ENCODE measurements at places on chromosomes 11 and 22.

DNA sequence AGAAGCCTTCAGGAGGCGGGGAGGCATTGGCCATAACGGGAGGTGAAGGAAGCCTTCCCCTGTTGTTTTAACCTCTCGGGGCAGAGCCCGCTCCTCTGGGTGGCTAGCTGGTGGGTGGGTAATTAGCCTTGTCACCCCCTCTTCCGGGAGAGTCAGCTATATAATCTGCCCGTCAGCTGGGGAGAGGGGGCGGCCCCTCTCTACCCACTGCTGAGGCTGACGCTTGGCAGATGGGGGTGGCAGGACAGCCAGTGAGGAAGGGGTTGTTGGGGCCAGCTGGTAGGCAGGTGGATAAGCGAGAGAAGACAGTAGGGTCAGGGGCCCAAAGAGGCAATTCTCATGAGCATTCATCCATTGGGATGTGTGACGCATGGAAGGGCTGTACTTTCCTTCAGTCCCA is 33.0 kb upstream of the SYT7 start:
- DNase-seq = no peak

DNA sequence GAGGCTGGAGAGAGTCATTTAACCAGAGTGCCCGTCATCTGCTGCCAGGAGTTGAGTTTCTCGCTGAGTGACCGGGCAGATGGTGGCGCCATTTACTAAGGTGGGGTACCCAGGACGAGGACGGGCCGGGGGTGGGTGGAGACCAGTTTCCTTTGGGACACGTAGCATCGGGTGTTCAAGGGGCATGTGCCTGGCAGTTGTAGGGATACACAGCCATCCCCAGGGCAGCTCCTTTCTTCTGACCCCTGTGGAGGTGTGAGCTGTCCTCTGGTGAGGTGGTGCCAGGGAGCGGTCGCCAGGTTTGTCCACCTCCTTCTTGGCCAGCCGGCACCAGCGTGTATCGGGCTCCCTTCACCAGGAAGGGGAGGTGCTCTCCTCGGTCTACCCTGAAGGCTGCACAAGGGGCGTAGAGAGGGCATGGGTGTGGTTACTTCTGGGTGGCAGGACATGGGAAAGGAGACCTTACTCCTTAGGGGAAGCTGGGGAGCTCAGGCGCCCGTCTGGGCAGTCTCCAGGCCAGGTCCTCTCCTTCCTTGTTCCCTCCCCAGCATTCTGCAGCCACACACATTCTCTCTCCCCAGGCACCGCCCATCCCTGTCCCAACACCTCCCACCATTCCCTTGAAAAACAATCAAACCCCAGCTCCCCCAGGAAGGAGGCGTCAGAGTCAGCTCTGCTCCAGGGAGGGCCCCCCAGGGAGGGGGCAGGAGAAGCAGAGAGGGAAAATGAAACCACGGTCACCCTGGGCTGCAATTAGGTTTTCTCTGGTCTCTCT is 10.3 kb upstream of the MB start:
- peak; percentile 98 for DNase-seq

DNA sequence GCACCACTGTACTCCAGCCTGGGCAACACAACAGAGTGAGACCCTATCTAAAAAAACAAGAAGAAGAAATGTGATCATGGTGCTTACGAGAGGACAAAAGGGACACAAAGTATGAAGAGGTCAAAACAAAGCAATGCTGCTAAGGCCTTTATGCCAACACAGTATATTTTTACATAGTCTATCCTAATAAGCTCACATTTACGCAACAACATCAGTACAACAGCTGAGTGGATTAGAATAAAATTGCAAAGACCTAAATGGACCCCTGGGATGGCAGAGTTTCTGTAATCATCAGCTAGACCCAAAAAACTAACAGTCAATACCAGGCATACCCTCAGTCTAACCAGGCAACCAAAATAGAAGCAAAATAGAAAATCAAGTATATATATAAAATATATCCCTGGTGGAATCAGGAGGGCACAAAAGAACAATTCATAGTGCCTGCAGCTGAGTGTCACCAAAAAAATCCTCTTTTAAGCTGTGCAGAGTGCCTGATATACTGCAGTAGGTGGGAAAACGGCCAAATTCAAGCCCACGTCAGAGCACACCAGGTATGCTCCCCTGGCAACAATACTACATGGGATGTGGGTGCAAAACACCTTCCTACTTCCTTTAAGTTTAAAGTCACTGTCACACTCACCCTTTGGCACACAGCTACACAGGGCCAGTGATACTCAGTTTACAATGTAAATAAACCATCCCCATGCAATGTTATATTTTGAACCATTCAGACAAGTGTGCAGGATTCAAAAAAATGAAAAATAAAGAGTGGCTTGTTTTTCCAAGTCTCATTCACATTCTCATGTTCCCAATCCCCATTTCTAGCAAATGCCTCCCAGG is 57.8 kb downstream of the RBFOX2 start:
- no peak for DNase-seq

GRCh38 chr11:80330264-80330663 is 889.4 kb upstream of the TENM4 start:
- peak; percentile 51 for DNase-seq

- DNase-seq = no peak
Measured at GRCh38 chr11:64921384-64921783, 3.1 kb upstream of the PPP2R5B start.

DNA sequence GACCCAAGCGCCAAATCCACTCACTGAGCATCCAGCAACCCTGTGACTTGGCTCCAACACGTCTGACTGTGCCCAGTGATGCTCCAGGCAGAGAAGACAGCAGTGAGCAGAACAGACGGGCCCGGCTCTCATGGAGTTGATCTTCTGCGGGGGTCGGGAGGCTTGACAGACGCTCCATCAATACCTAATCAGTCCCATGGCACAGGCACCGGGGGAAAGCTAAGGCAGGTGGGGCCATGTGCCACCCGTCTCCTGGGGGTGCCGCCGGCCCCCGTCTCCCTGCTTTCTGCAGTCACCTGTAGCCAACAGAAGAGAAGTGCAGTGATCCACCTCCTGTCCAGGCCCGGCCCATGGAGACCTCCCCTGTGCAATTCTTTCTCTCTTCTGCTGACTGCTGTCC is 47.5 kb downstream of the LINC01488 start:
- DNase-seq = no peak

DNA sequence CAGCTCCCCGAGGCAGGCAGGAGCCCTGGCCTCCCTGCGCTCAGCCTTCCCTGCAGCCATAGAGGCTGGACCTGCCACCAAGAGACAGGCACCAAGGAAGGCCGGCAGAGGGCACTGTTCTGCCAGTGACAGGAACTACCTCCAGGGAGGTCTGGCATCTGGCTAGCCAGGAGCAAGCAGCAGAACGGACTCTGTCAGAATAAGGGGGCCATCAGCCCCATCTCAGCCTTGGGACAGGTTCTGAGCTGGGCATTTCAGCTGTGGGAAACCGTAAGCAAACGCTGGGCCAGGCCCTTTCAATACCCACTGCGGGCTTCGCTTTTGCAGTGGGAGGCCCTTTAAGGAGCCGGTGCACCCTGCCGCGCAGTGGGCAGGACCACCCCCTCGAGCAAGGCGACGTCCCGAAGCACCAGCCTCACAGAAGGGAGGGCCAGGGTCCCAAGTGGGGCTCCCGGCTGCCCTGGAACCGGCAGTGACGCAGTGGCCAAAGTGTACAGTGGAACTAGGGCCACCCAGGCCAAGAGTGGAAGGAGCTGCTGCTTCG is 18.2 kb downstream of the IFT27 start:
- peak; percentile 68 for DNase-seq

- peak; percentile 75 for DNase-seq
Measured at GRCh38 chr11:10856689-10857458, 979 bp downstream of the ZBED5 start.

- DNase-seq = no peak
Measured at GRCh38 chr11:103800406-103801114, 235.9 kb upstream of the DDI1 start.

- DNase-seq = no peak
Measured at GRCh38 chr22:45422237-45422983, 8.9 kb downstream of the RIBC2 start.

DNA sequence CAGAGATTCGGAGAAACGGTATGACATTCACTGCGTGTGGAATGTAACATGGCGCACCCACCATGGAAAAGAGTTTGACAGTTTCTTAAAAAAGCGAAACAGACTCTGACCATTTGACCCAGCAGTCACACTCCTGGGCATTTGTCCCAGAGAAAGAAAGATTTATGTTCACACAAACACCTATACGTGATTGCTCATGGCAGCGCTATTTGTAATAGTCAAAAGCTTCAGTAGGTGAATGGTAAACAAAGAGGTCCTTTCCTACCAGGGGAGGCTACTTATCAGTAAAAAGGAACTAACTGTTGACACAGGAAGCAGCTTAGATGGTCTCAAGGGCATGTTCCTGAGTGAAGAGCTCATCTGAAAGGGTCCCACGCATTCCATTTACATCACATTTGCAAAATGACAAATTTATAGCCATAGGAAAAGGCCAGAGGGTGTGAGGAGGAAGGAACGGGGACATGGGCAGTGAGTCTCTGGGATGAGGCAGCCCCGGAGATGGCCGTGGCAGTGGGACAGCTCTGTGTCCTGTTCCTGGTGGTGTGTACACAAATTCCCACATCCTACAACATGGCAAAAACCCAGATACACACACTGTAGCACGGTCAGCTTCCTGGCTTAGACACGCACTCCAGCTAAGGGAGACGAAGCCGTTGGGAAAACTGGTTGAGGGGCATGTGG is 14.6 kb upstream of the KRTAP5-6 start:
- DNase-seq = no peak

GRCh38 chr22:27775087-27775698 is 26.4 kb downstream of the MN1 start:
- DNase-seq = no peak

GRCh38 chr11:133841279-133842043 is 3.9 kb downstream of the SPATA19 start:
- no peak for DNase-seq

DNA sequence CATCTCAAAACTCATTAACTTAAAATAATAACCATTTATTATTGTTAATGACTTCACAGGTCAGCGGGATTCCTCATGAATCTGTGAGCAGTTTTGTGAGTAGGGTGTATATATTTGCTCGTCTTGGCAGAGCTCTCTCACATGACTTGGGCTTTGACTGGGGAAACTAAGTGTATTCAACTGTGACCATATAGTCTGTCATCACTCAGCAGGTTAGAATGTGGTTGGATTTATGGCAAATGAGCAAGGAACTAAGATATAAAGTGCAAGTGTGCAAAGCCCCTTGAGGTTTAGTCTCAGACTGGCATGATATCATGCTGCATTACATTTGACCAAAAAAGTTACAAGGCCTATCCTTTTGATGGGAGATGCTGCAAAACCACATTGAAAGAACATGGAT is 254.8 kb downstream of the CNTN5 start:
- DNase-seq = peak; percentile 60

DNA sequence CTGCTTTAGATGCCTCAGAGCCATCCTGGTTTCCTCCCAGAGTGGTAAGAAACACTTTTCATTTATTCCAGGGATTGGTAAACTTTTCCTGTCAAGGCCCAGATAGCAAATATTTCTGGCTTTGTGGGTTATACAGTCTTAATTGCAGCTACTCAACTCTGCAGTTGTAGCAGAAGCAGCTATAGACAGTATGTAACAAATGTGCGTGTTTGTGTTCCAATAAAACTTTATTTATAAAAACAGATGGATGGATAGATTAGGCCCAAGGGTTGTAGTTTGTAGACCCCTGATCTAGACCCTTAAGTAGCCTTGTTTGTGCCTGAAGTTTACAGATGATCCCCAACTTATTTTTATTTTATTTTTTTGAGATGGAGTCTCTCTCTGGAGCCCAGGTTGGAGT is 17.9 kb downstream of the NNMT start:
- DNase-seq = no peak

DNA sequence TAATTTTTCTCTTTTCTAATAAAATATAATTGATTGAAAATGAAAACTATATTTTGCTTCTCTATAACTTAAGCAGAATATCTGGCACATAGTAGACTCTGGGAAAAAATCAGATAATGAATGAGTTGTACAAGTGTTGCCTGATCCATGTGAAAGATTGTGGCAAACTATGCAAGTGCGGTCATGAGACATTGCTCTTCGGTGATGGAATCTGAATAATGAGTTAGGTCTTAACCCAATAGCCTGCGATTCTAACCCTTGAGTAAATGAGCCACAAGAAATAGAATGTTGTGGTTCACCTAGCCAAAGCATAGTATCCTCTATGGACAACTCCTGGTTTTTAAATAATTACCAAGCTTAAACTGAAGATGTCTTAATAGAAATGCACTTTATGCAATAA is 333.7 kb upstream of the LUZP2 start:
- no peak for DNase-seq

GRCh38 chr22:36344106-36344827 is 43.5 kb downstream of the MYH9 start:
- DNase-seq = no peak

DNA sequence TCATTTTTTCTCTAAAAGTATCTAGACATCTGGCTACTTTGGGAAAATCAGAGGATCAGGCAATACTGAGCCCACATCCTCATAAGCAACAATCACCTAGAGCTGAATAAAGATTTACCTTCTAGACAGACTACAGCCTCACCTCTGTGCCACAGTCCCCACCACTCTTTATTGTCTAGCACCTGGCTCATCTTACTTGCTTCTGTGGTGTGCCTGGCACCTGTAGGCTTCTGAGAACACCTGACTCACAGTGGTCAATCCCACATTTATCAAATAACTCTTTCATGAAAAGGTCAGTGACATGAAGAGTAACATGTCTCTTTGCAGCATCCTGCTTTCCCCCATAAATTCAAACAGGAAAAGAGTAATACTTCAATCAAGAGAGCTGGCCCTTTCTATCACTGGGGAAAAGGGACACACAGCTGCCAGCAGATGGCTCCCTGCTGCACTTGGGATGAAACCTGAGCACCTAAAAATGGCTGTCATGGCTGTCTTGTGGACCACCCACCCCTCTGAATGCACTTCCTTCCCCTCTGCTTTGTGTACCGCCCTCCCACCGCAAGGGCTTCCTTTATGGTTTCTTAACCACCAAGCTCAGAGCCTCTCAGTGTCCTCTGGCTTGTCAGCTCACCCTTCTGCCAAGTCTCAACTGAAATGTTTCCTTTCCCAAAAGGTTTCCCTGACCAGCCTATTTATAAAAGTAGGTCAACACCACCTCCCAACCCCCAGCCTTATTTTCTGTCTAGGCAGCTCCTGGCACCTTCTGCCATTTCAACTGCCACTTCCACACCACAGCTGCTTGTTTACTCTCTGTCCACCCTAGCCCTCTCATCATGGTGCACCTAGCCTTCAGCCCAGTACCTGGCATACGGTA is 9.3 kb downstream of the TFIP11 start:
- peak; percentile 23 for DNase-seq

All from kidney tubule cell (primary cell).